D341Med (cell line): ENCODE measurements at places on chromosomes 16 and 17.

GRCh38 chr17:83062818-83063671 is 16.4 kb upstream of the METRNL start:
- DNase-seq: peak; percentile 42

DNA sequence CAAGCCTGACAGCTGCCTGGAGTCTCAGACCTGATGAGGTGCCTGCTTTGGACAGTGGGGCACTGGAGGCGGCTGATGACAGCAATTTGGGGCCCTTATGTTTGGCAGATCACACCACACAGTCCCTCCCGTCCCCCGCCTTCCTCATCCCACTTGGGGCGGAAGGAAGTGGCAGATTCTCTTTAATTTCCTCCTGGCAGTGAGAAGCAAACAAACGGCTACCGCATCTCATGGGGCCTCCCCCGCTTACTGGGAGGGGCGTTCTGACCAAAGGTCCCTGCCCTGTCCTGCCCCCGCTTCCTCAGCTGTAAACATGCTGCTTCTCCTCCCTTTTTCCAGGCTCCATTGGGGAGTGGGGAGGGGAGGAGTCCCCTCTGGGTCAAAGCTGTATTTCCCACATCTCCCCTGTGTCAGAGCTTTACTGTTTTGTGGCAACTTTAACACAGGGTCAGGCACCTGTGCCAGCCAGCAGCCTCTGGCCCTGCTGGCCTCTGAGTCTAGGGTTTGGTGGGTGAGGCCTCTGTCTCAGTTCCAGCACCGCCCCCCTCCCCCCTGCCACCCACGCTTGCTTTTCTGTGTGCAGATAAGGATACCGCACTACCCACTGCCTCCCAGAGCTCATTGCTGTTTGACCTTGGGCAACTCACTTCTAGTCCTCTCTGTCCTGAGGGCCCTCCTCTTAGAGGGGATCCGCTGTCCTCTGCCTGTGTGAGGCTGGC is 5.4 kb upstream of the NFATC3 start:
- DNase-seq: no peak

DNA sequence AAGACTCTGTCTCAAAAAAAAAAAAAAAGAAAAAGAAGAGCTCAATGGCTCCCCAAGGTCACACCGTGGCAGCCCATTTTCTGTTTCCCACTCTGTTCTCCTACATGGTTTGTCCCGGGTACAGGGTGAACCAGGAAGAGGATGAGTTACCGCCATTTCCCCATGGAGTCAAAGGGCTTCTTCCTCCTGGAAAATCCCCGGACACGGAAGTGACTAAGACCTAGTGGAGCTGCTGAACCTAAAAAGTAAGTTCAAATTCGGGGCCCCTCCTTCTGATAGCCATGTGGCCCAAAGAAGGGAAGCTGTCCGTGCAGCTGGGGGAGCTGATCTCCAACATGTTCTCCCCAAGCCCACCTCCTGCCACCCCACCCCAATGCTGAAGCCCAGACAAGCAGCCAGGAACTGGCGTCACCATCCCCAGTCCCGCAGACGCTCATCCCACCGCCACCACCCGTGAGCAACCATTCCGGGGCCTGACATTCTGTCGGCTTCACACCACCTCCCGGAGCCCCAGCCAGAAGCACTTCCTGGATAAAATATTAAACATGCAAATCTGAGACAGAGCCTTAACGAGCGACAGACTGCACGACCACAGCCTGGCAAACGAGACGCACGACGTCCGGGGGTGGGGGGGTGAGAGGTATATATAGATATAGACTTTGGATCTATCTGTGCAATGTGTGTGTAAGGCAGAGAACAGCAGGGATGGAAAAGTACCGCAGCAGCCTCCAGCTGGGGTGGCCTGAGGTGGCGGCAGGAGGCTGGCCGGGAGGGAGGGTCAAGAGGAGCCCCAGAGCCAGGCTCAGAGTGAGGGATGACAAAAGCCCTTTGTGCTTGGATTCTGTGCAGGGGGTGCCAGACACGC is 17.6 kb downstream of the EPOP start:
- DNase-seq: peak; percentile 34

DNA sequence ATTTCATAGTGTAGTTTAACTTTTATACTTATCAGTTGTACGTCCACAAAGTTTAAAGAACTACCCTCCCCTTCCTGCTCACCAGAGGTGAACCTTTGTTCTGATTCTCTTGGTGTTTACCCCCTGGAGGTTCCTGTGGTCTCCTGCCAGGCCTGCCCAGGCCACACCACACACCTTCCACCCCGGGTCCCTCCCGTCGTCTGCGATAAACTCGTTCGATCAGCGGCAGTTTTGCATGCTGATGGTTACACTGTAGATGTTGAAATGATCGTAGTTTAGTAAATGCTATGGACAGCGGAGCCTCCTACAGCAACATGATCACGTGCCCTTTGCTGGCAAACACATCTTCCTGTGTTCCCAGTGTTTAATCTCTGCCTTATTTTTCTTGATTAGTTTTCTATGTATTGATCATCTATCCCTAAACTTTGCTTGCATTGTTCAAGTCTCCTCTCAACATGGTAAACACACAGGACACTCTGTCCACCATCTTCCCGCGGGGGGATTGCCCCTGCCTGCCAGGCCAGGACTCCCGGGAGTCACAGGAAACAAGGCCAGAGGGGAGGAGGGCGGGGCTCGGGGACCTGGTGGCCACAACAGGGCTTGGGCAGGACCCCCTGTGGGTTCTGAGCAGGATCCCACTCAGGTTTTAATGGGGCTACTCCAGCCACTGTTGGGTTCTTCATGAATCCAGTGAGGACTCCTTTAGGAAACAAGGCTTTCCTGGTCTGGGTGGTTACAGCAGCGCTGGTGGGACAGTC is 2.8 kb upstream of the ACSF3 start:
- DNase-seq: no peak

DNA sequence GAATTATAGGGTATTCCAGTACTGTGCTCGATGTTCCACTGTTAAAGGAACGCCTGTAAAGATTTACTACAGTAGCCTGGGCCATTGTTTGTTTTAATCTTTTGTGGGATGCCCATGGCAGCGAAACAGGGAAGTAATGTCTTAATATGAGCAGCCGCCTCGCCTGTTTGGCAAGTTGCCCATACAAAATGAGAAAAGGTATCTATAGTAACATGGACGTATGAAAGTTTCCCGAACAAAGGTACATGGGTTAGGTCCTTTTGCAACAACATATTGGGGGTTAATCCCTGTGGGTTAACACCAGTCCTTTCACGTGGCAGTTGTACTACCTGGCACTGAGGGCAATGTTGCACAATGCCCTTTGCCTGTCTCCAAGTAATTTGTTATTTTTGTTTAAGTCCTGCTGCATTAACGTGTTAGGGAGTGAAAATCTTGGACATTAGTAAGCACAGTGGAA is 21.1 kb upstream of the TMC5 start:
- DNase-seq: no peak

DNA sequence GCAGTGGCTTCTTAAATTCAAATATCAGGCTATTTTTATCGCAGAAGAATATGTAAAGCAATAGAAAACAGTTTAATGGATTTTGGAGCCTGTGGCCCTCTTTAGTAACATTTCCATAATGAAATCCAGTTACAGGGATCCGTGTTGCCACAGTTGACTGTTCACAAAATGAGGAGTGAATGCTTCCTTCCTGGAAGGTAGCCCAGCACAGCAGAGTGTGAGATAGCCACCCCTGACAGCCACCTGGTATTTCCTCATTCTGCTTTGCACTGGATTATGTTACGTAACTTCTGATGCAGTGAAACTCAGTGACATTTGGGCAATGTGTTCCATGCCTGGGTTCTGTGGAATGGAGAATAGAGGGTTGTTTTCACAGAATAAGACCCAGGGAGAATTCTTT is 517.2 kb downstream of the RBFOX1 start:
- peak; percentile 57 for DNase-seq

- DNase-seq: no peak
Observed at GRCh38 chr16:87499189-87499486, 6.3 kb upstream of the ZCCHC14 start.

DNA sequence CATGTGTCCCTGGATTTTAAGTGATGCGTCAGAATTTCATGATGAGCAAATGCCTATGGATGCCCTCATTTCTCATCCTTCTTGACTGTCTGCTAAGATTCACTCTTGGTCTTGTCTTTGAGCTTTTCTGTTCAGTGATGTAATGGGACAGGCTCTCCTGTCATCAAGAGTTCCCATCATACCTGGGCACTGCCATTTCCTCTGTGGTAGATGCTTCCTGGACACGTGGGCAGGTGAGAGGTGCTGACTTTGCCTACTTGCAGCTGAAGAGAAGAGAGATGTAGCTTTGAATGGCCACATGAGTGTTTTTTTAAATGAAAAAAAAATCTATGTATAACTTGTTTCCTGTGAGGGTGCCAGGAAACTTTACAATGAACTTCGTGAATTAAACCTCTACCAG is 557.7 kb downstream of the MAF start:
- no peak for DNase-seq

- DNase-seq: peak; percentile 89
Observed at GRCh38 chr16:77212741-77213541, 13.7 kb downstream of the SYCE1L start.

DNA sequence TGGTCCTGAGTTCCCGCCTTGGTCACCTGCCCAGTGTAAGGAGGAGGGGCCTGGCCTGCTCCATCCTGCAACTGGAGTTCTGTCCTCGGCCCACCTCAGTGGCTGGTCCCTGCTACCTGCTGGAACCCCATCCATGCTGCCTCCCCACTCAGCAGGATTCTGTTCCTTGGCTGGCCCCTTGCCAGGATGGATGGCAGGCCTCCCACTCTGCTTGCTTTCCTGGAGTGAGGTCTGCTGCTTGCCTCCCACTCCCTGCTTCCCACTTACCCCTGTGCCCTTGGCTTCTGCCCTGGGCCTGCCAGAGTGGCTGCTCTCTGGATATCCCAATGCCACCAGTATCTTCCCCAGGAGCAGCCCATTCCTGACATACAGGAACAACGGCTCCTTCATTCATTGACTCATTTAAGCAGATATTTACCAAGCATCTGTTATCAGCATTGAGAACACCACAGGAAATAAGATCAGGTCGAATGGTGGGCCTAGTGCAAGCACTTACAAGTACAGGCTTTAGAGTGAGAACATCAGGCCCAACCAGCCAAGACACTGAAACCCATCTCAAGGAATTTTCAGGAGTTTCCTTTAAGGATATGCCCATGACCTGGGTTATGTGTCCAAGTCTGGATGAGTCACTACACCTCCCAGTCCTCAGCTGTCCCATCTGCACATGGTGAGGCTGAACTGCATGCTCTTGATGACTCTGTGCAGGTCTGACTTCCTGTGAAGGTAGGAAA is 17.0 kb upstream of the RPRML start:
- DNase-seq: no peak

DNA sequence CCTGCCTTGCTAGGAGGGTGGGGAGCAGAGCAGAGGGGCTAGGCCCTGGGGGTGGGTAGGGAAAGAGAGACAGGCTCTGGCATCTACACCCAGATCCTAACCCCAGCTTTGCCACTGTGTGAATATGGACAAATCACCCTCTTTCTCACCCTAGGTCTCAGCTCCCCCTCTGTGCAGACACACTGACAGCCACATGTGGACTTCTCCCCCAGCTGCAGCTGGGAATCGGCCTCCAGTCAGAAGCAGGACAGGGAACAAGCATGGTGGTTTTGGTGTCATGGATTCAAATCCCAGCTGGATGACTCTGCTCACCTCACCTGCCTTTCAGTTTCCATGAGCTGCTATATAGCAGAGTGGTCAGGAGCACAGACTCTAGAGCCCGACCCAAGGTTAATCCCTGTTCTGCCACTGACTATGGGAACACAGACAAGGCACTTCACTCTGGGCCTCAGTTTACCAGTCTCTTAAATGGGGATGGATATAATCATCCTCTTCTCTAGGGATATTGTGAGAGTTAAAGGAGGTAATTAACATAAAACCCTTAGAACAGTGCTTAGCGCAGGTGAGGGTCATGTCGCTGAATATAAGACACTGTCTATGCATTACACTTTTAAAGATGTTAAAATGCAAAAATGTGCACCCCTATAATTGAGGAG is 26.2 kb upstream of the MAP3K14 start:
- no peak for DNase-seq

- DNase-seq: no peak
Observed at GRCh38 chr17:36036235-36036634, 18.5 kb upstream of the CCL23 start.

DNA sequence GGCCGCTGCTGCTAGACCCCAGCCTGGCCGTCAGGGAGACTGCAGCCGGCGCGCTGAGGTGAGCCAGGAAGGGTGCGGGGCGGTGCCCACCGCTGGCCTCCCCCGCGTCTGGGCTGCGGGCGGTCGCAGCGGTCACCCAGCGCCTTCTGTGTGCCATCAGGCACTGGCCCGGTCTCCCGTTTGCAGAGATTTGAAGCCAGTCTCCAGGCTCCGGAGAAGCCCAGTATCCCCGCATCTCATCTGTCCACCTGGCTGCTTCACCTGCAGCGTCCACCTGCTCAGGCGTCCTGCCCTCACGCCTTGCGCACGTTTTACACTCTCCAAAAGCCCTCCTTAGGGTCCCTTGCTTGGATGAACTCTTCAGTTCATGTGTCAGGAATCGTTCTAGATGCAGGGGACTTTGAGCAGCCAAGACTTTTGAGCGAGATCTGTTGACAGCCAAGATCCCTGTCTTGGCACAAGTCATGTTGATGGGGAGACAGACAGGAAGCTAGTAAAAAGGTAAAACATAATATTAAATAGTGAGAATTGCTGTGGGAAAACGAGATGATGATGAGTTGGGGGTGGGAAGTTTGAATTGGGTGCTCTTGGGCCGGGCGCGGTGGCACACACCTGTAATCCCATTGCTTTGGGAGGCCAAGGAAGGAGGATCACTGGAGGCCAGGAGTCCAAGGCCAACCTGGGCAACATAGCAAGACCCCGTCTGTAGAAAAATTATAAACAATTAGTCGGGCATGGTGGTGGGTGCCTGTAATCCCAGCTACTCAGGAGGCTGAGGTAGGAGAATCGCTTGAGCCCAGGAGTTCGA is 916 bp downstream of the HEATR3 start:
- no peak for DNase-seq

GRCh38 chr16:89491974-89492687 is 1.8 kb upstream of the ANKRD11 start:
- no peak for DNase-seq

DNA sequence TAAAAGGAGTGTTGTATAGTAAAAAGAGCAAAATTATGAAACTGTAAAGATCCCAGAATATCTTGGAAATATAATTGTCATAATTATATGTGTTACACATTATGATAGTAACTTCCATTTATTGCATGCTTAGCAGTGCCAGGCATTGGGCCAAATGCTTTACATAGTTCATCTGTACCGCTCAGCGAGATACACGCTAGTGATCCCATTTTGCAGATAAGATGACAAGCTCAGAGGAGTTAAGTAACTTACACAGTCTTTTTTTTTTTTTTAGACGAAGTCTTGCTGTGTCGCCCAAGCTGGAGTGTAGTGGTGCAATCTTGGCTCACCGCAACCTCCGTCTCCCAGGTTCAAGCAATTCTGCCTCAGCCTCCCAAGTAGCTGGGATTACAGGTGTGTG is 6.8 kb upstream of the EZH1 start:
- DNase-seq: no peak

- DNase-seq: no peak
Observed at GRCh38 chr16:74568961-74569631, 37.8 kb downstream of the GLG1 start.
